Cortex of kidney (tissue), 1 donor: ENCODE measurements at places on chromosomes 1 and 21.

DNA sequence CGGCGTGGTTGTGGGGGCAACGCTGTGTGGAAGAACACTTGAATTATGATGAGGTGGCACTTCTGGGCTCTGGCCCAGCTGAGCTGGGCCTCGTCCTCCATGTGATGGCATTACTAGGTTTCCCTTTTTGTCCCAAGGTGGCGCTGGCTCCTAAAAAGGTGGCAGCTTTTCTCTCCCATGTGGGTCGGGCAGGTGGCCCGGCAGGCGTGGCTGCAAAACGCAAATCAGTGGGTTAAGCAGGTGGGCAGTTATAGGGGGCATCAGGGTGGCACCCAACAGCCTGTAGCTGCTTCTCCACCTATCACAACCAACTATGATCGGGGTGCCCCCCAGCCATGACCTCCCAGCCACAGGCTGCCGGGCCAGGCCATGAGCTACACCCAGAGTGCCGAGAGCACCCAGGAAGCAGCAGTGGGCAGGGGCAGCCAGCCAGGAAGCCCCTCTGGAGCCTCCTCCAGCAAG, 59.6 kb downstream of the KCNAB2 start:
- no peak for DNase-seq

- DNase-seq = no peak
Measured at GRCh38 chr1:107817206-107817605, 147.8 kb downstream of the VAV3 start.

- DNase-seq = no peak
Measured at GRCh38 chr1:119374208-119374874, 5.8 kb downstream of the HAO2 start.

DNA sequence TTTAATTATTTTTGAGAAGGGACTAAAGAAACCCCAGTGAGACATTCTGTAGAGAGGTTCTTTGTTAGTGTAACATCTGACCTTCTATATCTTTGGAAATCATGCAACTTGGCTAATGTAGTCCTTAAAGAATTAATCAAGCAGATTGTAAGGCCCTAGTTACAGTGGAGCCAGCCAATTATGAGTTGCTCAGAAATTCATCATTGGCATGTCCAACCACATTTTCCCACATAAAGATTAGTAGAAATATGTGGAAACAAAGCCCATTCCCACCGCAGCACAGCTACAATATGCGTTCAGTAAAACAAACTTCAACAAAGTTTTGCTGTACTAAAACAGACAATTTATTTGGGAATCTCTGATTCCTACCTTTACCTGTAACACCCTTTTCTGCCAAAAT, 27.8 kb downstream of the WNT2B start:
- DNase-seq = no peak

DNA sequence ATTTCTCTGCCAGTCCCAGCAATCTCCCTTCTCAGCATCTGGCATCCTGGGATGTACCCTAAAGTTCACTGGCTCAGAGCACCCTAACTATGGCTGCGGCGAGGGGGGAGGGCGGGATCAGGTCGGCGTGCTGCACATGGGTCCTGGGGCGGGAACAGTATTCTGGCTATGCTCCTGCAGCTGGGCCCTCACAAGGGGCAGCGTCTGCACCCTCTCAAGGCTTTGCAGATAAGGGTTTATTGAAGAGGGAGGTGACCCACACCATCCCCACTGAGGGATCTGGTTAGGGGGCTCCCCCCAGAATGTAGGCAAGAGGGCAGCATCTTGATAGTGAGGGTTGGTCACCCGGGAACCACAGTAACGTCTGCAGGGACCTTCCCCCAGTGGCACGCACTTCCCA, 44.9 kb upstream of the PCBP3 start:
- no peak for DNase-seq

DNA sequence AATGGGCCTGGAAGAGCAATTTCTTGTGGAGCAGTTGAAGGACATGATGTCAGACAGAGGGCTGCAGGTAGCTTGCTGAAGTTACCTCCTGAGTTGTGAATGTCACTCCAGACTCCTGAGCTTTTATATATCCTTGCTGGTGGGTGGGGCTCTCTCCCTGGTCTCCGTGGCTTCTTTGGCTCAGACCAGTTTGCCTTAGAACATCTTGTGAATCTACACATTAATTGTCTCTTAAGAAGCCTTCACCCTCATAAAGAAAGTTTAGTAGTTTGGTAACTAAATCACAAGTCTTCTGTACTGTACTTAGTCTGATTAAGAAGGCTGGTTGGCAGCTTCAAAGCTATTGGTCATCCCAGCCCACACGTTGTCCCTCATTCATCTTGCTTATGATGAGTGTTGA, at the start of gene KRTAP11-1:
TSS of gene KRTAP11-1 (minus strand) at position 101 of the 400 bp plus-strand sequence. CDS start at position 45, 56 bp downstream.
- no peak for DNase-seq

- no peak for DNase-seq
Measured at GRCh38 chr1:216894494-216894893, 171.3 kb upstream of the ESRRG start.

DNA sequence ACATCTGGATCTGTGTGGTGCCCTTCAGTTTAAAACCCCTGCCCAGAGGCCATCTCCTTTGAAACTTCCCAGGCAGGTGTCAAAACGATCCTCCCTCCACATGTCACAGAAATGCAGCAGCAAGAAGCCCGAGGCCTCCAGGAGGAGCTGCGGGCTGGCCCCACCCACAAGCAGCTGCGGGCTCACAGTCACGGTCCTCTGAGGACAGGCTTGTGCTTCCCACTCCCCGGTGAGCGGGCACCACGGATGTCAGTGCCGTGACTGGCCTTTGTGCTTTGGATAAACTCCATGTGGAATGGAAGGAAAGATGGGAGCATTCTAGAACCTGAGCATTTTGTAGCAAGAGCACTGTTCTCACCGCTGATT, 65.8 kb downstream of the SIK1 start:
- no peak for DNase-seq

- DNase-seq = no peak
Measured at GRCh38 chr1:20154301-20154831, 15.2 kb downstream of the PLA2G2F start.

DNA sequence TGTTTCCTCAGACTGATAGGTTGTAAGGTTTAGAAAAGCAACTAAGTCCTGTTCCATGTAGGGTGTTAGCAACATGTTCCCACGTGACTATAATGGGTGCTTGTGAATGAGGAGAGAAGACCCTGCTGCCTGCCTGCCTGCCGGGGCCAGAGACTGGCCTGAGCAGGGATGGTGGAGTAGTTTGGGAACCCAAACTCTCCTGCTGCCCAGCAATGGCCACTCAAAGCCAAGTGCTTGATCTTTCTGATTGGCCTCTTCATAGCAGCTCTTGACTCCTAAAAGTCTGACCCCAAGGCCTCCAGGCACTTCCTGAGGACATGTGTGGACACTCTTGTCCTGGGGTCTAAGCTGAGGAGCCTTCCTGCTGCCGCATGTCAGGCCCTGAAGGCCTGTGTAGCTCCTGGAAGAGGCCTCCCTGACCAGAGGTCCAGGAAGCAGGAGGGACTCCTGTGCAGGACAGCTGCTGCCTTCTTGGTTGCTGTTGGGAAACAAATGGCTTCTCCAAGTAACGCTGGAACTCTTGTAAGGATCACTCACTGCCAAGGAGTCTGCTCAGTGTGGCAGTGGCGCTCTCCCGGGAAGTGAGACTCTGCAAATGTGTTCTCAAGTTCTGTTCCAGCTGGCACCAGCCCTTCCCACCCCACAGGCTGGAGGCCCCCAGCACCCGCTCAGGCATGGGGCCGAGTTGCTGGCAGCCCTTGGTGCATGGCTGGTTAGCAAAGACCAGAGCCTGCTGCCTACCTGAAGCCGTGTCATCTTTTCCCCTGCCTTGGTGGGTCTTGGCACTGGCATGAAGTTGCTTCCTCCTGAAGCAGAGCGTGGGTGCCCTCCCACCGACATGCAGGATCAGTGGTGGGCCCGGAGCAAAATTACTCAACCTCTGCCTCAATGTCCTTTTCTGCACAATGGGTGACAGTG, 35.5 kb downstream of the MAN1C1 start:
- DNase-seq = no peak

- no peak for DNase-seq
Measured at GRCh38 chr21:41631564-41632461, 123.9 kb upstream of the TMPRSS2 start.

DNA sequence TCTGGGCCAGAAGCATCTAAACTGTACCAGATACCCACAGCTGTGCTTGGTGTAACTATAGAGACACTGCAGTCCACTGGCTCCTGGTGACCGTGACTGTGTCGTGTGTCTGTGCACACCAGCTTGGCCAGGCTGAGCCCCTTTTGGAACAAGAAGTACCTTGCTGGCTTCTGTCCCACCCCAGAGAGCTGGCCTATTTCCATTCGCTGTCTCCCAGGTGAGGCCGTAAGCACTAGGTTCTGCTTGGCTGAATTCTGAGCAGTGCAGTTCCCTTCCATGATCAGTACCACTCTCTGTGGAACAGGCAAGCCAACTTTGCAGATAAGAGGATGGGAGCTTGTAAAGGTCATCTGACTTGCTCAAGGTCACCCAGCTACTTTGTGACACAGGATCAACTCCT, 119.9 kb upstream of the DNAH14 start:
- DNase-seq = no peak

DNA sequence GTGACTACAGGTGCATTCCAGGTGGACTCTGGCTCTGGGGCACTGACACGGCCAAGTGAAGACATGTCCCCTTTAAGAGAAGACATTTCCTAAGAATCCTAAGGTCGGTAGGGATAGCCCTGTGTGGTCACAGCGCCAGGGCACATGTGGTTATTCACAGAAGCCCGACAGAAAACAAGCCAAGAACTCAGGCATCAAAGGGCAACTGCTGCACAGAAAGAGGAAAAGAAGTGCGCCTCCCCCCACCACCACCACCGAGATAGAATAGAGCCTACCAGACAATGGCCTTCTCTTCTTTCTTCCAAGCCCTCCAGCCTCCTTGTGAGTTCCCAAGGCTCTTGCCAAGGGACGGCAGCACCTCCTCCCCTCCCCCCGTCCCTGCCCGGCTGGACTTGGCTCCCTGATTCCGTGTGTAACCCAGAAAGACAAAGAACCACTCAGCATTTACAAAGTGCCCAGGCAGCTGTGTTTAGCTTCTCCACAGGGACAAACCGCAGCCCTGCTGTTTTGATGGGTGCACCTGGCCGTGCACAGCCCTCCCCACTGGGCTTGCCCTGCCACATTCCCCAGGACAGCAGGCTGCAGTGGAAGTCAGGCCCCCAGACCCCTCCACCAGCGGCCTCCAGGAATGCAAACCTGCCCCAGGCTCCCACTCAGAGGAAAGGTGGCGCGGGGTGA, 30.2 kb downstream of the TMPRSS2 start:
- no peak for DNase-seq

DNA sequence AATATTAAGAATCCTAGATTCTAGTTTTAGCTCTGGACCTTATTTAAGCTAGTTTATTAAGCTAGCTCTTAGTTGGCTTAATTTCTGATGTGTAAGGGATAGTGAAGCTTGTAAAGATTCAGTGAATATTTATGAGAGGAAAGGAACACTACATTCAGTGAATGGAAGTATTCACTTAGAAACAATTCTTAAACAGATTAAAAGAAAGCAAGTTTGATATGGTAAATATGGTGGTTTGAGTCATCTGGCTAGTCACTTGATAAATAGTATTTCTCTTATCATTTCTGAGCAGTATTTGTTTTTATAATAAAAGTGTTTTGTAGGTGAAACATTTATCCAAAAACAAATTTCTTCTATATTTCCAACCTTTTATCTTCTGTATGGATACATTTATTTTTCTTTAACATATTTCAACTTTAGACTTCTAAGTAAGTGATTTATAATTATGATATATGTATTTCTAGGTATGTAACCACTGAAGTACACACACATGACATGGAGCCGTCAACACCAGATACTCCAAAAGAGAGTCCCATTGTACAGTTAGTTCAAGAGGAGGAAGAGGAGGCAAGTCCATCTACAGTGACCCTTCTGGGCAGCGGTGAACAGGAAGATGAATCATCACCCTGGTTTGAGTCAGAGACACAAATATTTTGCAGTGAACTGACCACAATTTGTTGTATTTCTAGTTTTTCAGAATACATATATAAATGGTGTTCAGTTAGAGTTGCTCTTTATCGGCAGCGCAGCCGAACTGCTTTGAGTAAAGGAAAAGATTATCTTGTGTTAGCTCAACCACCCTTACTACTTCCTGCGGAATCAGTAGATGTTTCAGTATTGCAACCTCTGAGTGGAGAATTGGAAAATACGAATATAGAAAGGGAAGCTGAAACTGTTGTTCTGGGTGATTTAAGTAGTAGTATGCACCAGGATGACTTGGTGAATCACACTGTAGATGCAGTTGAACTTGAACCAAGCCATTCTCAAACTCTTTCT, 55.6 kb downstream of the SUCO start:
- DNase-seq = no peak

GRCh38 chr1:98497497-98497896, 164.0 kb upstream of the SNX7 start:
- no peak for DNase-seq

- no peak for DNase-seq
Measured at GRCh38 chr1:41673806-41674205, 189.3 kb upstream of the EDN2 start.

DNA sequence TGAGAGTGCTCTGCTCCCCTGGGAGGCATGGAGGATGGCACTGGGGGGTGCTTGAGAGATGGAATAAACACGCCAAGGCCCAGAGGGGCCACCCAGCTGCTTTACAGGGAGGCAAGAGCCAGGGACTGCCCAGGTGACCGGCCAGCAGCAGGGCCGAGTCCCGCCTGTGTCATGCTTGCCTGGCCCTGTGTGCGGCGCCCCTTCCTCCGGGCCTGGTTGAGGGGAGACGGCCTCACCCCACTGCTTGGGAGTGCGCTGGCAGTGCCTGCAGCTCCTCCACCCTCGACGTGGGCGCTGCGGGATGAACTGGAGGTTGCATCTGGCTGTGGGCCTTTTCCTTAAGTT, 33.1 kb upstream of the COL6A2 start:
- no peak for DNase-seq

DNA sequence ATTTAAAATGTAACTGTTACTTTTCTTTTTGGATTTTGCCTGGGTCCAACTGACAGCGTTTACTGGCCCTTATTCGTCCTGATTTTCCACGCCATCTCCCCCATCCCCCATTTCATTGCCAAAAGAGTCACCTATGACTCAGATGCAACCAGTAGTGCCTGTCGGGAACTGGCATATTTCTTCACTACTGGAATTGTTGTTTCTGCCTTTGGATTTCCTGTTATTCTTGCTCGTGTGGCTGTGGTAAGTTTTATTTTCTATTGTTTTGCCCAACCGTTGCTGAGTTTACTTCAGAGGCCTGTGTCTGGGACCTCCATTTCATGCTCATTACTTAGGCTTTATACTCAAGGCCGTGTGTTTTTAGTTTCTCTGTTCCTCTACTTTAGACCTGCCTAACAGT, 9.3 kb downstream of the LEPR start:
- no peak for DNase-seq

- no peak for DNase-seq
Measured at GRCh38 chr1:199447906-199448305, 579.6 kb upstream of the NR5A2 start.

DNA sequence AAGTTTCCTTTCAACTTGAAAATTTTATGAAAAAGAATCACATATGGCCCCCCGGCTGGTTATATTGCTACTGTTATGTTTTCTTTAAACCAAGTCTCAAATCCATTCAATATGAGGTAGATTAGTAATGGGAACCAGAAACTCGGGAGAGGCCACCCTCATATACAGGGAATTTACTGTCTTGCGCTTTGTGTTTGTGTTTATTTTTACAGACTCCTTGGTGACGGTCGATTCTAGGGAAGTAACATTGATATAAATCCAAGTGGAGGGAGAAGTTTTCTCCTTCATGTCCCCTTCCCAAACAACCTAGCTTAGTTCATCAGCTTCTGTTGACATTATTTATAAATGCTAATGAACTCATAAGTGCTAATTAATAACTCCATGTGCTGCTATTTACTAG, 163.5 kb upstream of the LMO4 start:
- DNase-seq = no peak

GRCh38 chr1:151294742-151295462, 12.8 kb downstream of the ZNF687 start:
- no peak for DNase-seq

GRCh38 chr1:238226810-238227209, 336.1 kb upstream of the ZP4 start:
- DNase-seq = no peak
